CD4-positive, alpha-beta memory T cell (primary cell): ENCODE measurements at places on chromosomes 2 and 18. TPM values are rescaled to one million over a fixed set of nuclear protein-coding genes. Genes with fewer than 3 reads are reported as not detected.

GRCh38 chr2:201678401-201678800 lies 20.0 kb downstream of the MPP4 start:
- no peak for DNase-seq
- H3K36me3 ChIP-seq = no peaks in the 10 kb centered on the region
- no peak overlapping the region for H3K4me3 ChIP-seq
- no peaks in the 10 kb centered on the region for H3K27me3 ChIP-seq
- H3K27ac ChIP-seq = no peak overlapping the region

DNA sequence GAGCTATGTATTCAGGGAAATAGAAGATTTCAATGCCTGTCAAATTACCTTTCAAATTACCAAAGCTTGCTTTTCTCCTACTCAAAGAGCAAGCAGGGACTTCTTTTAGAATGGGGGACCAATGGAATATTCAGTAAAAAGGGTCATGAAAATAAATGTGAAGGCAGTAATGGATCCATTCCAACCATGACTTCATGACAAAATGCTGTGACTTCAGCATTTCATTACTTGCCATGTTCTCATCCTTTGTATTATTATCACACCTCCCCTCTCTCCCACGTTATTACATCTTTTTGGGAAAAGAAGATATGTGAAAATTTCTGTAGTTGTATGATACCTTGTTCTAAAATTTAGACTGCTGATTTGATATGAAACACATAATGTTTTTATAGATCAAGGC lies 864.0 kb upstream of the FSHR start:
- no peak overlapping the region for H3K27ac ChIP-seq
- H3K4me3 ChIP-seq = no peak overlapping the region
- DNase-seq = no peak
- H3K36me3 ChIP-seq = no peaks in the 10 kb centered on the region
- no peaks in the 10 kb centered on the region for H3K4me1 ChIP-seq

DNA sequence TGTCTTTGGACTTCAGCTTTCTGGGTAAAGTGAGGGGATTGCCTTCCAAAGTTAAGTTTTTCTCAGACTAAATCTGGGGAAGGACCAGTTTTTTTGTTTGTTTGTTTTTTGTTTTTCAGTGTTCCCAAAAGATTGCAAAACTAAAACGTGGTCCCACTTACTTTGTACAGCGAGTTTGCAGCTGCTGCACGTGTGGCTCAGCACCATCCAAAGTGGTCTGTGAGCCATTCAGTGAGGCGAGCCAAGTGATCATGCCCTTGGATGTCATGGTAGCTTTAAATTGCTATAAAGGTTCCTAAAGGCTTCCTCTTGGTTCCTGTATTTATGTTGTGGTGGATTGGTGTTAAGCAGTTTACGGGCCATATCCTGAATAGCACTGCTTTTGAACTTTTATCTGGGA lies 23.0 kb downstream of the TET3 start:
- peaks cover 16% of the 10 kb centered on the region for H3K4me1 ChIP-seq
- no peak overlapping the region for H3K4me3 ChIP-seq
- no peak for DNase-seq
- peaks cover 13% of the 10 kb centered on the region for H3K36me3 ChIP-seq
- no peak overlapping the region for H3K27ac ChIP-seq

DNA sequence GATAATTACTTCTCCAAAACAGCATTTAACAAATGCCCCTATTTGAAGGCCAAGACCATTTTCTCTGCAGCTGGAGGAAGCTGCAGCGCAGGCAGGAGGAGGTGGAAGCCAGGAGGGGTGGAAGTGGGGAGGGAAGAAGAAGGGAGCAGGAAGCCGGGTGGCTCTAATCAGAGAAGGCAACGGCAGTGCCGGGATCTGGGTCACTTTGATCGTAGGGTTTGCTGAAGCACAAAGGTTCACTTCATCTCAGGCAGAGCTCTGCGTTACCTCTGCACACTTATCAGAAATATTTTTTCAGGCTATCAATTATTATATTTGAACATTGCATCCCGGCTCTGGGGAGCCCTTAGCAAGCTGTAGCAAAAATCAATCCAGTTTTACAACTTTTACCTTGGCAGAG lies 315.8 kb upstream of the POU3F3 start:
- no peaks in the 10 kb centered on the region for H3K36me3 ChIP-seq
- no peaks in the 10 kb centered on the region for H3K27me3 ChIP-seq
- H3K4me3 ChIP-seq = no peak overlapping the region
- no peak for DNase-seq
- H3K27ac ChIP-seq = no peak overlapping the region

DNA sequence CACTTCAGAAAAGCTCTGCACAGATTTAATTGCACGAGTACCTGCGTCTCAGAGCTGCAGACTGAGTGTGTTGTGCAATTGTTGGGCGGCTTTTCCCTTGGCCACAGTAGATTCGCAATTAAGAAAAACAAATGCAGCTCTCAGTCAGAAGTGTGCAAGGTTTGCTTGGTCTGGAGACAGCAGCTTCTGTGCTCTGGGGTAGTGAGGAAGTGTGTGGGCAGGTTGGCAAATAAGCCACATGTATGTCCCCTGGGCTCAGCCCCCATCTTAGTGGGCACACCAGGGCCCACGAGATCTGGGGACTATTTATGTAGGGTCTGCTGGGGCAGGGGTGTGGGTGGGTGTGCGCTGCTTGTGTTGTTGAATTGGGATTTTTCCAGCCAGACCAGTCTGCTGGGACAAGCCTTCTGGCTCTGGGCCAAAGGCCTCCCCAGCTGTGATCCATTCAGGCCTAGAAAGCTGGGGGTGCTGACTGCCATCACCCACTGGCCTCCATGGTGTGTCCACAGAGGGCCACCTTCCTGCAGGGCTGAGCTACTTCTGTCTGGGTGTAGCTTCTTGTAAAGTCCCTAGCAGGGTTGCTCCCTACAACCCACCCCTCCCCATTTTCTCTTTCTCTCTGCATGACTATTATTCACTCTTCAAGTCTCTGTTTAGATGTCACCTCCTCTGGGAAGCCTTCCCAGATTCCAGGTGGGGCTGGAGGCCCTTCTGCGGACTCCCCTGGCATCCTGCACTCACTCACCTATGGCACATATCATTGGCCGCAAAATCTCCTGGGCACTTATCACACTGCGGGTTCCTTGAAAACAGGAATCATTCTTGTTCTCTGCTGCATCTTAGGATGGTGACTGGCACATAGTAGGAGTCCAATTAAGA lies 67.8 kb downstream of the ODC1 start:
- peaks cover 97% of the 10 kb centered on the region for H3K4me1 ChIP-seq
- no peak overlapping the region for H3K4me3 ChIP-seq
- no peak for DNase-seq
- peak overlapping the region; percentile 36 for H3K27ac ChIP-seq
- no peaks in the 10 kb centered on the region for H3K27me3 ChIP-seq
- no peaks in the 10 kb centered on the region for H3K36me3 ChIP-seq

DNA sequence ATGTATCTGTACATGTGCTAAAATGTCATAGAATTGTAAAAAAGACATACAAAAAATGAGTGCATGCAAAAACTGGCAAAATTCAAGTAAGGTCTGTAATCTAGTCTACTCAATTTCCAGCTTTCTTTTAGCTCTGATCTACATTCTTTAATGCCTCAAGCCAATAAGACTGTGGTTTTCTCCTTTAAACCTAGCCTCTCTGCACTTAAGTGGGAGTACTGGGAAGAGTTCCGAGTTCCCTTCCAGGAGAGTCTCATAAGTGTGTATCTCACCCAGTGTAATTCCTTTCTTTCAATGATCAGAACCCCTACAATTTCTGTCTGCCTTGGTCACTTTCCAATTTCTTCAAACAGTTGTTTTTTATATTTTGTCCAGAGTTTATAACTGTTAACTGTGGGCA lies 150.1 kb downstream of the PTRHD1 start:
- H3K27me3 ChIP-seq = no peaks in the 10 kb centered on the region
- no peak for DNase-seq
- no peaks in the 10 kb centered on the region for H3K4me1 ChIP-seq
- H3K27ac ChIP-seq = no peak overlapping the region
- H3K36me3 ChIP-seq = peaks cover 6% of the 10 kb centered on the region

DNA sequence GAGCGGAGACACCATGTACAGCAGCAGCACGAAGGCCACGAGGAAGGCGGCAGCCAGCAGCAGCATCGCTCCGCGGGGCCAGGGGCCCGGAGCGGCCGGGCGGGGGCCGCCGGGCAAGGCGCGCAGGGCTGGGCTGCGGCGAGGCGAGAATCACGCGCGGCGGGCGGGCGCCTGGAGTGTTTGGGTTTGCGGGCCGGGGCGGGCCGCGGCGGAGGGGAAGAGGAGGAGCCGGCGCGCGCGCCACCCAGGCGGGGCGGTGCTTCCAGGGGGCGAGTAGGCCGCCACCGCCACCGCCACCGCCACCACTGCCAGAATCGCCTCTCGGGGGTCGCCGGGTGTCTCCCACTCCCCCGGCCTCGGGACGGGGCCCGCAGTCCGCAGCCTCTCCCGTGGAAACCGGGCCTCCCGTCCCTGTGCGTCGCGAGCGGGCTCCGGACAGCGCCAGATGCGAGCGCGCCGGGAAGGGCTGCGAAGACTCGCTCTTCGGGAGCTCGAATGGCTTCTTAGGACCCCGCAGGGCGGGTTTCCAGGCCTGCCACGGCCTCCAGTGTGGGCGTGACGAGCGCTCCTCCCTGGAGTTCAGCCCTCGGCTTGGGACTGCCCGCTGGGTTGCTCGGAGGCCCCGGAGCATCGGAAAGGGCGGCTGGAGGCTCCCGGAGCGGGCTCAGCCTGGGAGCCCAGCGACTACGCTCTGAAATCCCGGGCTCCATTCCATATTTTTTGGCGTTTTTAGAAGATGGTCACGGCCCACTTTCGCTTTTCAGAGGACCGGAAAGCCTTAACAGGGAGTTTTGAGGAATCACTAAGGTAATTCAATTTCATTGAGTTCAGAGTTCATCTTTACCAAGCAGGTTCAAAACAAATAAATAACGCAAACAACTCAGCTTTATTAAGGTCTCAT lies at the start of gene KDSR:
KDSR (minus strand) TSS at position 154 of the 901 bp plus-strand sequence; CDS start at position 66, 88 bp downstream.
- no peaks in the 10 kb centered on the region for H3K27me3 ChIP-seq
- H3K4me1 ChIP-seq = peaks cover 39% of the 10 kb centered on the region
- H3K36me3 ChIP-seq = no peaks in the 10 kb centered on the region
- peak within 1 kb of the TSS; percentile 71 for H3K27ac ChIP-seq

DNA sequence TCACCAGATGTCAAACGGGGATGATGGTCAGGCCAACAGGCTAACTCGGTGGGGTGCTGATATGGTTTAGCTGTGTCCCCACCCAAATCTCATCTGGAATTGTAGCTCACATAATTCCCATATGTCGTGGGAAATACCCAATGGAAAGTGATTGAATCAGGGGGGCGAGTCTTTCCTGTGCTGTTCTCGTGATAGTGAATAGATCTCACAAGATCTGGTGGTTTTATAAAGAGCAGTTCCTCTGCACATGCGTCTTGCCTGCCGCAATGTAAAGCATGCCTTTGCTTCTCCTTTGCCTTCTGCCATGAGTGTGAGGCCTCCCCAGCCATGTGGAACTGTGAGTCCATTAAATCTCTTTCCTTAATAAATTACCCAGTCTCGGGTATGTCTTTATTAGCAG lies 74.4 kb upstream of the YWHAQ start:
- H3K27ac ChIP-seq = no peak overlapping the region
- no peaks in the 10 kb centered on the region for H3K27me3 ChIP-seq
- no peak overlapping the region for H3K4me3 ChIP-seq
- H3K4me1 ChIP-seq = peaks cover 55% of the 10 kb centered on the region
- no peaks in the 10 kb centered on the region for H3K36me3 ChIP-seq

- no peaks in the 10 kb centered on the region for H3K27me3 ChIP-seq
- H3K27ac ChIP-seq = no peak overlapping the region
- DNase-seq = no peak
- H3K4me3 ChIP-seq = no peak overlapping the region
Measured at GRCh38 chr18:11523804-11524203, 85.6 kb upstream of the SLC35G4 start.

- H3K4me3 ChIP-seq = no peak overlapping the region
- H3K27me3 ChIP-seq = no peaks in the 10 kb centered on the region
- no peak overlapping the region for H3K27ac ChIP-seq
- no peak for DNase-seq
- no peaks in the 10 kb centered on the region for H3K4me1 ChIP-seq
- no peaks in the 10 kb centered on the region for H3K36me3 ChIP-seq
Measured at GRCh38 chr2:77228391-77228790, 293.8 kb downstream of the LRRTM4 start.

GRCh38 chr2:121326628-121327027 lies 41.6 kb upstream of the TFCP2L1 start:
- H3K27ac ChIP-seq = no peak overlapping the region
- DNase-seq = no peak
- no peaks in the 10 kb centered on the region for H3K36me3 ChIP-seq
- H3K4me1 ChIP-seq = no peaks in the 10 kb centered on the region

GRCh38 chr18:41630232-41630886 lies 324.7 kb upstream of the PIK3C3 start:
- H3K36me3 ChIP-seq = no peaks in the 10 kb centered on the region
- no peak for DNase-seq
- H3K27ac ChIP-seq = no peak overlapping the region

DNA sequence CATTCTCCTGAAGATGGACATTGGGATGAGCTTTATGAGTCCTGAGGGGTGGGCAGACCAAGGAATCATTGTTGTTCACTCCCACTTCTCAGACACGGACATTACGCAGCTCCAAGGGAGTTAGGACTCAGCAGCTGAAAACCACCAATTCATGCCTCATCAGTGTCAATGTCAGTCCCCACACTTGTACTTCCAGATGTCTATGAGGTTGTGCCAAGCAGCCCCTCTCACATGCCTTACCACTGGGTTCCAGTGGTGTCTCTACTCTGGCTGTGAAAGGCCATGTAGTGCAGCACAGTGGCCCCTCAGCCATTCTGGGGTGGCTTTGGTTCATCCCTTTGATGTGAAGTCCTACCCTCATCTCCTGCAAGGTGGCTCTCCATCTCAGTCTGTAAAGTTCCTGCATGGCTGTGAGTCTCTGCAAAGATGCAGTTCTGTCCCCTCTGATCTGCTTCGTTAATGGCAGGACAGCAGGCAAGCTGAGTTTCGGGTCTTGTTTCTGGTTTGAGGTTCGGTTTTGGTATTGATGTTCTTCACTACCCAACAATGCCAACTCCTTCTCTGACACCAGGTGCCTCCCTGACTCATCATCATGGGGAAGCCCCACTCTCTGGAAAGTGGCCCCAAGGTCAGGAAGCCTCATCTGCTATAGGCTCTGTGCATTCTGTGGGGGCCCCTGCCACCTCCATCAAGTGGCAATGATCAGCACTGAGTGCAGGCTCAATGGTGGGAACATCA lies 14.0 kb upstream of the COL6A3 start:
- DNase-seq = peak; percentile 76
- H3K4me1 ChIP-seq = peaks cover 57% of the 10 kb centered on the region
- H3K4me3 ChIP-seq = no peak overlapping the region
- H3K27ac ChIP-seq = no peak overlapping the region
- no peaks in the 10 kb centered on the region for H3K27me3 ChIP-seq

- no peak for DNase-seq
- no peak overlapping the region for H3K4me3 ChIP-seq
- H3K4me1 ChIP-seq = no peaks in the 10 kb centered on the region
- no peak overlapping the region for H3K27ac ChIP-seq
- H3K36me3 ChIP-seq = no peaks in the 10 kb centered on the region
Measured at GRCh38 chr2:72781480-72781879, 44.4 kb downstream of the EXOC6B start.

GRCh38 chr2:46351750-46352138 lies 54.5 kb downstream of the EPAS1 start:
- H3K36me3 ChIP-seq = no peaks in the 10 kb centered on the region
- peak overlapping the region; percentile 27 for H3K27ac ChIP-seq
- H3K4me1 ChIP-seq = peaks cover 55% of the 10 kb centered on the region
- H3K27me3 ChIP-seq = no peaks in the 10 kb centered on the region
- DNase-seq = peak; percentile 76

NRP2 gene
- 2.1 TPM for total RNA-seq

CCDC74B gene
- 0.30 TPM for total RNA-seq

TSHZ1 gene
- 32.0 TPM for total RNA-seq

SLC19A3 gene
- total RNA-seq = not detected

SIX2 gene
- total RNA-seq = not detected

RBKS gene
- 1.7 TPM for total RNA-seq

TFCP2L1 gene
- total RNA-seq = not detected

CNGA3 gene
- total RNA-seq = not detected

GRP gene
- not detected for total RNA-seq

UGT1A8 gene
- total RNA-seq = not detected
